CD4-positive, alpha-beta T cell treated with Interleukin-4 for 4 hours (primary cell): ENCODE measurements at places on chromosomes 1 and 21.

DNA sequence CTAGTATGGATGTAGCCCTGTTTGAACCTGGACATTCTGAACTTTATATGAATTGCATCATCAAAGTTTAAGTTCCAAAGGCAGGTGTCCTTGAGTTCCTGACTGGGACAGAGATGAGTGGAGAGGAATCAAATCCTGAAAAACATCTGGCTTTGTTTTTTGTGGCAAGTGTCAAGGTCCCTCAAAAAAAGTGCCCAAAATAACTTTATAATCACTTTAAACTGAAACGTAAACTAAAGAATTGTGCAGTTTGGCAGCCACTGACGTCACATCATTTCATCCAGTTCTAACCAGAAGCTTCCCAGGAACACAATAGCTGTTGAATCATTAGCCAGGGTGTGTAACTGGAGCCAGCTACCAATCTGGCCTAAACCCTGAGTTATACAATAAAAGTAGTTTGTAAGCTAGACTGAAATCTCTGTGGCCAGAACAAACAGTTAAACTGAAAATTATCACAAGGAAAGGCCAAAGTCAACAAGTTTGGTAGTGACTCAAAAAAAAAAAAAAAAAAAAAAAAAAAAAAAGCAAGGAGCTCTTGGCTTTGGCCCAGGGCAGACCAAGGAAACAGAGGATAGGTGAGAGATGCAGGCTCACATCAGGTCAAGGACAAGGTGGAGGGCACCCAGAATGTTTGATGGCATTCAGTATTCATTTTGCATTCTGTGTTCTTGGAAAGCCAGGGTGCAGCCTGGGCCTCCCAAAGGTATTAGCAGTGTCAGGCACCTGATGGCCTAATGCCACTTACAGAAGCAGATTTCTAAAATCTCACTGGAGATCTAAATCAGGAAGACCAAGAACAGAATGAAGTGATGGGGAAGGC is 74.3 kb downstream of the TNFSF18 start:
- no peak for DNase-seq

DNA sequence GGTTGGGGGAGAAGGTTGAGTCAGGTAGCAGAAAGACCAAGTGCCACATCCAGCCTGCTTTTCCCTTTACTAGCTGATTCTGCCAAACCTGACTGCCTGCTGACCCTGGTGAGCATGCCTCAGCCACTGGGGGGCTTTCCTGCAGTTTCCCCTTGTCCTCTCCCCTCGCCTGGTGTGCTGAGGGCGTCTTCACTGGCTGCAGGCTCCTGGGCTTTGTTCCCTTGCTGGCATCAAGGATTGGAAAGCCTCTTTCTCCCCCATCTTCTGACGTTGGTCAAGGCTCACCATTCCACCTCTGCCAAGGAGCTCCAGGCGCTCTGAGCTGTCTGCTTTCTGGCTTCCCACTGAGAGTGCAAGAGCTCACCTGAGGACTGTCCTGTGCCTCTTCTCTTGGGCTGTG is 28.4 kb downstream of the MAN1C1 start:
- no peak for DNase-seq

- DNase-seq: no peak
Observed at GRCh38 chr1:108816049-108816893, 40.6 kb downstream of the AKNAD1 start.

GRCh38 chr1:38208716-38209632 is 162.4 kb upstream of the POU3F1 start:
- no peak for DNase-seq

- DNase-seq: no peak
Observed at GRCh38 chr1:209190591-209191261, 392.8 kb upstream of the CAMK1G start.

- DNase-seq: no peak
Observed at GRCh38 chr1:116553386-116554115, 17.3 kb downstream of the CD58 start.

- DNase-seq: no peak
Observed at GRCh38 chr1:177310326-177310725, 139.6 kb downstream of the BRINP2 start.

DNA sequence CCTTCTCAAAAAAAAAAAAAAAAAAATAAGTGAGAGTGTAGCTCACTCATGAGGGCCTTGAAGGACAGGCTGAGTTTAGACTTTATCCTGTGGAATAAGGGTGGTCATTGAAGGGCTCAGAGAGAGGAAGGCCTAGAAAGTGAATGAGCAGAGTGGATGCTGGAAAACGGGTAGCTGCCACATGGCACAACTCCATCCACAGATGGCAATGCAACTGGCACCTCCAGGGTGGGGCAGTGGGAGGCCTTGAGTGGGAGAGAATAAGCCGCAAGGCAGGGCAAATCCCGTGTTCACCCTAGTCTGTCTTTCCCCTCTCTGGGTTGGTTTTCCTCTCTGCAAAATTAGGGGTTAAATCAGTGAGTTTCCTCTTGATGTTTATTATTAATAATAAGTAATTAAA is 3.1 kb downstream of the TNNI1 start:
- DNase-seq: no peak

DNA sequence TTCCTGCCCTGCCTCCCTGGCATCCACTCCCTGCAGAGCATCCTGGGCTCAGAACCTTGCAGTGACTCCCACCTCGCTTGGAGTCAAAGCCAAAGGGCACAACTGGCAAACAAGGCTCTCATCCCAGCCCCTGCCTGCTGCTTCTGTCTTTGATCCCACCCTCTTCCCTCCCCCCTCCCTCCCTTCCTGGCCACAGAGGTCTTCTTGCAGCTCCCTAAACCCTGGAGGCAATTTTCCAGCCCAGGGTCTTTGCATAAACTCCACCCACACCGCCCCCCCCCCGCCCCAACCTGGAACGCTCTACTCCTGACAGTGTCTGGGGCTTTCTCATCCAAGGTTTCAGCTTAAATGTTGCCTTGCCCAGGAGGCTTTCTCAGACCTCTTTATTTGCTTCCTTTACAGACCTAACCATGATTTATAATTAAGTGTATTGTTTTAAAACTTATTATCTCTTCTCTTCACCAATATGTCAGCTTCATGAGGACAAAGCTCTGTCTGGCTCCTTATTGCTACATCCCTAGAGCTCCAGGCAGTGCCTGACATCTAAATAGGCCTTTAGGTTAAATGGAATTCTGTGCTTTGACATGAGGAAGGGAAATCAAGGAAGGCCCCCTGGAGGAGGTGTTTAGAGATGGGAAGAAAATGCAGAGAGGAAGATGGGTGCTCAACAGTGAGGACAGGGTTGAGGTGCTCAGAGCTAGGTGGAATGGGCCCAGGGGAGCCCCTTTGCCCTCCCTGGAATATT is 37.7 kb upstream of the PADI1 start:
- DNase-seq: no peak

- DNase-seq: no peak
Observed at GRCh38 chr1:116585886-116586285, 15.1 kb upstream of the CD58 start.

- DNase-seq: no peak
Observed at GRCh38 chr1:54872036-54872331, 15.0 kb downstream of the DHCR24 start.

DNA sequence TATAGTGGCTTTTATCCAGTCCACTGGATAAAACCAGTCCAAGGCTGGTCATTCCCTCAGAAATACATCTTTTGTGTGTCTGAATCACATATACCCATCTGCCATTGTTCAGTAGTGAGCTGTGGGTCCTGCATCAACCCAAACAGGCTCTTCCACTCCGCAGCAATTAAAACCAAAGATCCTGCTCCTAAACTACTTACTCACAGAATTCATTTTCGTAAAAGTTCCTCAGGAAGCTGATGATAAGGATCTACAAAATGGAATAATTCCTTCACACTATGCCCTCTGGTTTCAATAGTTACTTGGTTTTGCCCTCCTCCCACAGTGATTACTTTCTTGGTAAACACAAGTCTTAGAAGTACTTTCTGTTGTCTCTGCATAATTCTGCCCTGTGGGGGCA is 5.1 kb upstream of the MFSD2A start:
- DNase-seq: no peak

- DNase-seq: no peak
Observed at GRCh38 chr1:44545961-44546360, 128.3 kb downstream of the TMEM53 start.

DNA sequence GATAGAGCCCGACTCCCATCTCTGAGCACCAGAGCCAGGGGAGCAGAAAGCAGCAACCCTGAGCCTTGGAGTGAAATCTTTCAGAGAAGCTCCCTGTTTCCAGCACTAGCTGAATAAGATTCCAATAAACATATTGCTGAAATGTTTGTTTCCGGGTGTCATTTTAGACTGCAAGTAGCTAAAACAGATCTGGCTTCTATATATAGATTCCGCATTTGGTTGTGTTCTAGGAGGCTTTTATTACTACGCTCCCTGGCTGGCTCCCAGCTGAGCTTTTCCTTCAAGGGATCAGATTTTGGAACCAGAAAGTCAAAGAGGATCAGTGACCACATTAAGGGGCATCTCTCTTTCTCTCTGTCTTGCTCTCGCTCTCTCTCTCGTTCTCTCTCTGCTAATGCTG is 88.2 kb downstream of the PAPPA2 start:
- no peak for DNase-seq

GRCh38 chr1:116309090-116309870 is 63.8 kb upstream of the ATP1A1 start:
- DNase-seq: no peak

DNA sequence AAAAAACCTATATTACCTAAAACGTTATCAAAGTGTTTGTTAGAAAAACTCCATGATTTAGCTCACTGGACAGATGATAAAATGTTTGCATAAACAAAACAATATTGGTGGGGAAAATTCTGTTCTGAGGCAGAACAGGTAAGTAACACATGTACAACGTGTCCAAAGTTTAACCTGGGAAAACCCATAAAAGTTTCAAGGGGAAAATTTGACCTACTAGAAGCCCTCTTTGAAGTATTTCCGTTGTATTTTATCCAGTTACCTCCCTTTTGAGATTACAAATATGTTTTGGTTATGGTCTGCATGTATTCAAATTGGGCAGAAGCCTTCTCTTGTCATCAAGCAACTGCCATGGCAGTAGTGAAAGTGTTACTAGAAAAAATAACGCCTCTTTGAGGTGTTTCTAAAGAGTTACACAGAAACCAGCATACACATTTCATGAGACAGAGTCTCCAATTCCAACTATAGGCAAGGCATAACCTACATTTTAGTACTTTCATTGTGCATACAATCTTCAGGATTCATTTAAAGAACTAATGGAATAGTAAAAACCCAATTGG is 58.0 kb upstream of the PDC start:
- no peak for DNase-seq
